Adipocyte (in vitro differentiated cells): ENCODE measurements at places on chromosomes 12 and 14.

- peak; percentile 97 for DNase-seq
Observed at GRCh38 chr14:101964297-101965180, at the start of gene DYNC1H1. DYNC1H1 (plus strand) TSS chr14:101964573; CDS start chr14:101964692, 119 bp downstream.

GRCh38 chr14:94536836-94537235 lies 24.4 kb upstream of the SERPINA4 start:
- DNase-seq: no peak

- DNase-seq: no peak
Observed at GRCh38 chr14:80942191-80942600, 658 bp upstream of the CEP128 start.

GRCh38 chr12:89529738-89530137 lies 3.9 kb upstream of the POC1B start:
- DNase-seq: peak; percentile 77

DNA sequence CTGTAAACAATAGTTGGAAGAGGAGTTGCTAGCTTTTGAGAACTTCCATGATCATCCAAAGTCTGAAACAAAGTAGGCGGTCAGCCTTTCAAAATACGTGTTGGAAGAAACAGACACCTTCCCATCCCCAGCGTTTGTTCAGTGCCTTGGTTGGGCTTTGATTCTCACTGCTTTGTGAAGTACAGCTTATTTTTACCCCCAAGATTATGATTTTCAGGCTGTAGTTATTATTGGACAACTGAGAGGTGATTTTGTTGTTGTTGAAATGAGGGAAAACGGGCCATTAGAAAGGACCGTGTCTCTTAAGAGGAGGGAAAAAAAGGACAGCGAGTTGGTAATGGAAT lies 921 bp upstream of the CEP83 start:
- DNase-seq: no peak

- no peak for DNase-seq
Observed at GRCh38 chr12:111444925-111445725, 39.4 kb downstream of the SH2B3 start.

GRCh38 chr12:128138125-128138524 lies 128.8 kb upstream of the TMEM132C start:
- DNase-seq: no peak

DNA sequence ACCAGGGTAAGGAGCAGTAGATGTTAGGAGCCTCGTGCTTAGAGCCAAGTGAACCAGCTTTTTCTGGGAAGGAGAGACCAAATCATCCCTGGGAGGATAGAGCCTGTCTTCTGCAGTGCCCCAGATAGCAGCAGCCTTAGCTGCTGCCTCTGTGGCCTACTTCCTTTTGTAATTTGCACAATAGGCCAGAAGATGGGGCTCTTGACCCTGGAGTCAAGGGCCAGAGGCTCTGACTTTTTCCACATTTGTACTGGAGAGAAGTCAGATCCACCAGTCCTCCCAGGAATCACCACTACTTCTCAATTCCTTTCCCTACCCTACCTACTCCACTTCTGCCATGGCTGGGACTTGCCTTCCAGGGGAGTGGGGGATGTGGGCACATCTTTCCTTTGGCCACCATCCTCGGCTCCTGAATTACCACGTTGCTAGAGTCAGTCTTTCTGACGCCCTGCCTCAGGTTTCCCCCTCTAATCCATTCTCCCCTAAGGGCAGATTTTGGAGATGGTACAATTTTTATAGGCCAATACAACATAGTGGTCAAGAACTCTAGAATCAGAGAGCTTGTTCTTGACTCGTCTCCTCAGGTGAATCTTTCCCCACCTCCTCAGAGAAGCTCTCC lies 3.3 kb upstream of the SLC4A8 start:
- DNase-seq: peak; percentile 75

DNA sequence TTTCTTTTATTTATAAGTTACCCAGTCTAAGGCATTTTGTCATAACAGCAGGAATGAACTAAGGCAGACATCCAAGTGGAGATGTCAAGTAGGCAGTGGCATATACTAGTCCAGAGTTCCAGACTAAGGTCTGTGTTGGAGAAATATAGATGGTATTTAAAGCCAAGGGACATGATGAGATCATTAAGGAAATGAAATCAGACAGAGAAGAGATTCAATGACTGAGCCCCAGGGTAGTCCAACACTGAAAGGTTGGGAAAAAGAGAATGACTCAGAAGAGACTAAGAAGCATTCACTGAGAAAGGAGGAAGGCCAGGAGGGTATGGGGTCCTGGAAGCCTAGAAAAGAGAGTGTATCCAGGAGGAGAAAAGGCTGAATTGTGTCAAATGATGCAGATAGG lies 442.2 kb upstream of the CCDC196 start:
- DNase-seq: no peak

DNA sequence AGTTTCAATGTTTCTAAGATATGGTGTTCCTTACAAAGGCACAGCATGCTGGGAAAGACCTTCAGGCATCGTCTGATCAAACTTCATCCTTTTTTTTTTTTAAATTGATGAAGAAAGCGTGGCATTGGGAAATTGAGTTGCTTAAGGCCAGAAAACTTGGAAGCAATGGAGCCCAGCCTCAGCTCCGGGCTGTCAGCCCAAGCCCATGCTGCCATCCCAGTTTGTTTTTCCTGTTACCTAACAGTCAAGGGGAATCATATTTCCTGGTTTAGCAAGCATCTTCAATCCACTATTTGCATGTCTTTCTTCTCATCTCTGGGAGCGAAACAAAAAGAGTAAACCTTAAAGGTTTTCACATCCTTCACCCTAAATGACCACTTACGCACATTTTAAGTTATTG lies 200.2 kb downstream of the CHST11 start:
- DNase-seq: peak; percentile 76

- DNase-seq: peak; percentile 18
Observed at GRCh38 chr14:102390064-102390855, 27.5 kb downstream of the TECPR2 start.

DNA sequence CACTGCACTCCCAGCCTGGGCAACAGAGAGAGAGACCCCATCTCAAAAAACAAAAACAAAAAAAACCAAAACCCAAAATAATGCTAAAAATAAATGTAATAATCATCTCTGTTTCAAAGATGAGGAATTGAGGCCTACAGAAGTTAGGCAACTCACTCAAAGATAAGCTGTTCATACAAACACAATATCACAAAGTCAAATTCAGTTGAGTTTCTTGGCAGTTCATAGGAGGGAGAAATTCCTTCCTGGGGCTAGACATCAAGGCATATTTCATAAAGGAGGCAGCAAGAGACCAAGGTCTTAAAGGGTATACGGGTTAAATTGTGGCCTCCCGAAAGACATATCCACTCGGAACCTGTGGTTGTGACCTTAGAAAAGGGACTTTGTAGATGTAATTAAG lies 8.7 kb upstream of the TBPL2 start:
- no peak for DNase-seq

- peak; percentile 25 for DNase-seq
Observed at GRCh38 chr12:50110762-50111351, 1.2 kb upstream of the COX14 start.

DNA sequence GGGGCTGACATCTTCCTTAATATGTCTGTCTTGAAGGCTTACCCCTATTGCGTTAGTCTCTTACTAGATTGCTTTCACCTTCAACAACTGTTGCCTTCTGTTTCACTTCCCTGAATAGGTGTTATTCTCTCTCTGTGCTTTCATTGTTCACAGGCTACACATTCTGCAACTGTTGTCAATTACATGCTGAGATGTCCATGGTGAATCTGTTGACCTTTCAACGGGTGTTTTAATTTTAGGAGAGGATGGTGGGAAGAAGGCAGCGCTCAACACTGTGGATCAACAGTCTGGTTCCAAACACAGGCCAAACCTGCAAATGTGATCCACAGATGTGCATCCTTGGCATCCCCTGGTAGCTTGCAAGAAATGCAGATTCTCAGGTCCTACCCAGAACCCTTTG lies 101.9 kb downstream of the DACT1 start:
- no peak for DNase-seq

DNA sequence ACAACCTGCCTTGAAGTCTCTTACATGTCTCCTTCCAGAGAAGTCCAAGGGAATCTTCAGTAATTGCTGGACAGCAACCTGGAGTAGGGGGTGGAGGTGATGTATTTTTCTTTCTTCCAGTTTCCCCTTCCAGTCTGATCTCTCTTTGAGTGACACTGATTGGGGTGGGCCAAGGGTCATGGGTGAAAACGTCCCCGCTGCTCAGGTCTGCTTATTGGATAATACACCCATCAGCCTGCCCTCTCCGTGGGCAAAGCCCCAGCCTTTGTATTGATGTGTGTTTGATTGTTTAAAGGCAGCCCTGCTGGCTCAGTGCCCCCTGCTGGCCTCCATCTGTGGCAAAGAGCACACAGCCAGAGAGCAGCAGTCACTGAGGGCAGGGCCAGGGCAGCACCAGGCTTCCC lies 35.7 kb upstream of the ATP2A2 start:
- no peak for DNase-seq

DNA sequence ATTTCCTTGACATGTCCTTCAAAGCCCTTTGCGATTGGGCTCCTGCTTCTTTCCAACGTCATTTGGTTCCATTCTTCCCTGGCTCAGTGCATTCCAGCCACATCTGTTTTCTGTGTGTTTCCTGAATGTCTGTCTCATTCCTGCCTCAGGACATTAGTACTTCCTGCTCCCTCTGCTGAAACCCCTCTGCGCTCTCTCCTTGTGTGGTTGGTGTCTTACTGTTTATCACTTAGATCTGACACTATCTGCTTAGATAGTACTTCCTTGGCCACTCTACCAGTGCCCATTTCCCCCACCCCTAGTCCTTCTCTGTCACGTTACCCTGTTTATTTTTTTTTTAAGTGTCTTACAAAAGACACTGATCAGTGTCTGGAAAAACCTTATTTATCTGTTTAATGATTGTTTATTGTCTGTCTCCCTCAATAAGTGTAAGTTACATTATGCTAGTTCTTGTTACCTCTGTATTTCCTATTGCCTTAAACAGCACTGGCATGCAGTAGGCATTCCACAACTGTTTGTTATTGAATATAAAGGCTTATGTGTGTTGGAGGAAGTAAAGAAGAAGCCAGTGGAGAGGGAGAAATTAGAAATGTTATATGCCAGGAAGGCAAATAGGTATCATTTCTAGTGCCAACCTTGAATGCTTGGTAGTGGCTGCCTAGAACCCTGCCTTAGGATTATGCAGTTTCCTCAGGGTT lies 21.5 kb downstream of the DYRK2 start:
- DNase-seq: no peak
